Stimulated activated CD8-positive, alpha-beta memory T cell treated with anti-CD3 and anti-CD28 coated beads, Interleukin-12 subunit alpha, Interleukin-12 subunit beta, amount 100 ng/mL, for 1 hour (primary cell): ENCODE measurements at places on chromosomes 1 and 21.

- no peak for DNase-seq
These were observed 433.9 kb upstream of the DAB1 start for GRCh38 chr1:57857809-57858208.

- no peak for DNase-seq
These were observed 3.9 kb upstream of the FNDC10 start for GRCh38 chr1:1603671-1604373.

GRCh38 chr1:64663668-64664067, 81.2 kb upstream of the RAVER2 start:
- DNase-seq = no peak

DNA sequence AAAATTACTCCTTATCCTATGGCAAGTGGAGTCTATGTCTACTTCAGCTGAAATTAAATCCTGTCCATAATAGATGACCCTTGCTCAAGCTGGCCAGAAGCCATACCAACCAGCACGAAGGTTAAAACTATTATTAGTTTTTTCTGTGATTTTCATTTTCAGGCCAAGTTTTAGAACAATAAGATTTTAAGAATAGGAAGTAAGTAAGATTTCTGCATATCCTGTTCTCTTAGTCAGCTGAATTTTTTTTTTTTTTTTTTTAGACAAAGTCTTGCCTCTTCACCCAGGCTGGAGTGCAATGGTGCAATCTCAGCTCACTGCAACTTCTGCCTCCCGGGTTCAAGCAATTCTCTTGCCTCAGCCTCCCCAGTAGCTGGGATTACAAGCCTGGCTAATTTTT, 6.1 kb upstream of the RBP7 start:
- DNase-seq = no peak

DNA sequence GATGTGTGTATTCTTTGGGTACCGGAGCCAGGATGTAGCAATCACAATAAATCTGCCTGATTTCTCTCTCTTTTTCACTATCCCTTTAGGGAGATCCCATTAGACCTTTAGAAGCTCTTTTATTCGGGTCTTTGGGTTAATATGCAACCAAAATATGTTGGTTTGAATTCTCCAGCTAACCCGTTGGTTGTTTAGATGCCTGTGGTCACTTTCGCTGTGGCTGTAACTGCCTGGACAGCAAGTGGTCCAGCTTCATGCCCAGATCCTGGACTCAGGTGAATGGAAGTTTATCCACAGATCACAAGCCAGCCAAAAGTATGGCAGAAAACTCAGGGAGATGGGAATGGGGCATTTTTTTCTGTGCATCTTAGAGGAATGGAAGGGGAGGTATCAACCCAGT, 12.3 kb downstream of the KAZN start:
- no peak for DNase-seq

GRCh38 chr1:232943679-232944252, 6.6 kb upstream of the NTPCR start:
- no peak for DNase-seq

GRCh38 chr1:117612517-117613248, 6.8 kb downstream of the TENT5C start:
- DNase-seq = no peak

- no peak for DNase-seq
These were observed 140.4 kb downstream of the BRINP2 start for GRCh38 chr1:177311111-177311510.

GRCh38 chr1:100524355-100524754, 13.6 kb upstream of the GPR88 start:
- DNase-seq = no peak

DNA sequence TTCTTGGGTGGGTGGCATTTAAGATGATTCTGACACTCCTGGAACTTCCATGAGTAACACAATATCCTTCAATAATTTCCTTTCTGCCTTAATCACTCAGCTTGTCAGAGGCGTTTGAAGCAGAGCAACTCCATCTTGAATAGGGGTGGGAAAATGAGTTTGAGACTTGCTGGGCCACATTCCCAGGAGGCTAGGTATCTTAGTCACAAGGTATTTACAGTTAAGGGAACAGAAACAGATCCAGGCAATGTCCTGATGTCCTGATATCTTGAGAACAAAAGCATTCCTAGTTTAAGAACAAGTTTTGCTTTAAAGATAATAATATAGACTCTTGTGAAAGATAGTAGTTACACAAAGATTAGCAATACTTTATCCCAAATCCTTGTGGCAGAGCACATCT, 76.6 kb upstream of the KIAA0040 start:
- DNase-seq = no peak

DNA sequence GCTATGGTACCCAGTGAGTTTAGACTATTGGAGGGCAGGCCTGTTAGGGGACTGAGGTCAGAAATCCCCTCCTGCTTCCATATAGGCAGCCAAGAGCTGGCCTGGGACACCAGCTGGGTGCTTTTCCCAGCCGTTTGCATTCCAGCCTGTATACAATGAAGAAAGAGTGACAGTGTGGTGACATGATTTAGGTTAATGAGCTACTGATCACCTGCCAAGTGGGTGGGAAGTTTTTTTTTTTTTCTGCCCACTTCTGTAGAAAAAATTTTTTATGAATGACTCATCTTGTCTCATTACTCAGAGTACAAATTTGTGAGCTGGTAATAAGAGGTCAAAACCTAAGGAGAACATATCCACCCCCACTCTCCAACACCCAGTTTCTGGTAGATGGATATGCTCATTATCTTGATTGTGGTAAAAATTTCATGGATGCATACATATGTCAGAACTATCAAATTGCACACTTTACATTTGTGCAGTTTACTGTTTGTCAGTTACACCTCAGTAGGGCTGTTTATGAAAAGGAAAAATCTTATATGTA, 16.4 kb upstream of the CGN start:
- no peak for DNase-seq

GRCh38 chr1:117000142-117000541, 1.4 kb upstream of the CD101 start:
- no peak for DNase-seq

- no peak for DNase-seq
These were observed 7.3 kb downstream of the KIAA2013 start for GRCh38 chr1:11918799-11919519.

DNA sequence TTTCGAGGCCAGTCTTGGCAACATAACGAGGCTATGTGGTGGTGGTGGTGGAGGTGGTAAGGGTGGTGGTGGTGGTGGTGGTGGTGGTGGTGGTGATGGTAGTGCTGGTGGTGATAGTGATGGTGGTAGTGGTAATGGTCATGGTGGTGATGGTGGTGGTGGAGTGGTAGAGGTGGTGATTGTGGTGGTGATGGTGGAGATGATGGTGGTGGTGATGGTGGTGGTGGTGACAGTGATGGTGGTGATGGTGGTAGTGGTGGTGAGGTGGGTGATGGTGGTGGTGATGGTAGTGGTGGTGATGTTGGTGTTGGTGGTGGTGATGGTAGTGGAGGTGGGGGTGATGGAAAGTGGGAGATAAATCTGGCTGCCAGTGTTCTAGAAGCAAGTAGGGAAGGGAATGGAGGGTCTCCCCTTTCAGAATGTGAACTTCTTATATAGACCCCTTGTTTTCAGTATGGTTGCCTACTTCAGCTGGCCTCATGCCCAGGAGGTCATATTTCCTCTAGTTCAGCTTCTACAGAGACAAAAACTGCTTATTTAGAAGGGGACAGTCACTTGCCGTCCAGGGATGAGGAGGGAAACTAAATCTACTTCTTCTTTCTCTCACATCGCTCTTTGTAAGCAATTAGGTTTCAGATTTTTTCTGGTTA, 27.5 kb downstream of the SH3BGR start:
- no peak for DNase-seq

DNA sequence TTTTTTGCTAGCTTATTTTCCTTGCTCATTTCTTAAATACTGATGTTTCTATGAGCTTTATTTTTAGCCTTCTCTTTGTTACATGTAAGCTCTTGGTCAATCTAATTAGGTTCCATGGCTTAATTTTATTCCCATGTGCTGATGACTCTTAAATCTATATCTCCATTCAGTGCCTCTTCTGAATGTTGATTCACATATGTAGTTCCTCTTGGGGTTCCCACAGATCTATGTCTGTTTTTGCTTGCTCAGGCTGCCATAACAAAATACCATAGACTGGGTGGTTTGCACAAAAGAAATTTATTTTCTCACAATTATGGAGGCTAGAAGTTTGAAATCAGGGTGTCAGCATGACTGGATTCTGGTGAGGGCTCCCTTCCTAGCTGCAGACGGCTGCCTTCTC, 58.3 kb upstream of the PLA2G4A start:
- DNase-seq = no peak

DNA sequence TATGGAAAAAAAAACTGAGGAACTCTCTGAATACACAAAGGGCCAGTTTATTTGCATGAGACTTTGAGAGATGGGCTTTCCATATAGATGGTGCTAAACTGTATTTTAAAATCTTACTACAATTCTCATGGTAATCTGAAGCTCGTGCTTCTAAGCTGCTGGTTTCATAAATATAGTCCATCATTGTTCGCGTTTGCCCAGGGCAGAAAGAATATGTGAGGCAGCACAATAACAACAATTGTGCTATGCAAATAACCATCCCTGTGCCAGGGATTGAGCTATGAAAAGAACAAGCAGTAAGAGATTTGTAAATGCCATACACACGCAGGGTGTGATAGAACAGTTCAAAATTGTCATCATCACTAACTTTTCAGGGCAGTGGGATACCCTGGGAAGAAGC, 4.9 kb upstream of the EPS15 start:
- no peak for DNase-seq

- DNase-seq = peak; percentile 48
These were observed at the start of gene SLC19A1 for GRCh38 chr21:45542242-45542666. TSS of gene SLC19A1 (minus strand) at chr21:45542440. CDS start at chr21:45537959, 4,481 bp downstream.

DNA sequence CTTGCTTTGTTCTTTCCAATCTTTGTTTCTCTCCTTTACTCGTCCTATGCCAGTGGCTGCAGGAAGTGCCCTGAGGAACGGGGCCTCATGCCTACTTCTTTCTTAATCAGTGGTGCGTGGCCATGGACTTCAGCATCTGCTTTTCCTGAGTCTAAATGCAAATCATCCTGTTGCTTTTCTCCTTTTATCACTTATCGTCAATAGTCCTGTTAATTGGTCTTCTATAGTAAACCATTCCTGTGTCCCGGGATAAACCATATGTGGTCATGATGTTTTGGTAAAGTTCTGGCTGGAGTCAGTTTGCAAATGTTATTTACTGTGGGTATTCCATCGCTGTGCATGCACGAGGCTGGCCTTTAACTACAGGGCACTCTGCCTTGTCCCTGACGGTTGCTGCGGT, 47.5 kb downstream of the AGPAT3 start:
- DNase-seq = no peak

- no peak for DNase-seq
These were observed 164.0 kb upstream of the VAMP3 start for GRCh38 chr1:7607097-7607496.

DNA sequence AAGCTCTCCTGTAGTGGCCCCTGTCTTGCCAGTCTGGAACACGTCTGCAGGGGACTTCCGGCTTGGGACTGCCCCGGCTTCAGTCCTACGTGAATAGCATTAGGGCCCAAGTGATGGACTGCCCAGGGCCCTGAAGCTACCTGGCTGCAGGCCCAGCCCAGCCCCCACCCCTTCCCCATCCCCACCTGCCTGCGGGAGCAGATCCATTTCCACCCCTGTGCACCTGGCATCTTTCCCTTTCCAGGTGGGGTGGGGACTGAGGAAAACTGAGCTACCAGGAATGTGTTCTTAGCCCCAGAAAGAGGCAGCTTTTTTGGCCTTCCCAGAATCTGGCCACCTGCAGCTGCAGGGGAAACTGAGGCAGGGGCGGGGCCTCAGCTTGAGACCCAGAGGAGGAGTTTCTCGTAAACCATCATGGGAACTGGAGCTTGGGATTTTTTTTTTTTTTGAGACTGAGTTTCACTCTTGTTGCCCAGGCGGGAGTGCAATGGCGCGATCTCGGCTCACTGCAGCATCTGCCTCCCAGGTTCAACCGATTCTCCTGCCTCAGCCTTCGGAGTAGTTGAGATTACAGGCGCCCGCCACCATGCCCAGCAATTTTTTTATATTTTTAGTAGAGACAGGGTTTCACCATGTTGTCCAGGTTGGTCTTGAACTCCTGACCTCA, 3.2 kb downstream of the EDN2 start:
- no peak for DNase-seq

GRCh38 chr1:242870966-242871365, 346.5 kb upstream of the PLD5 start:
- no peak for DNase-seq

GRCh38 chr1:48492392-48492791, 20.4 kb upstream of the SPATA6 start:
- DNase-seq = no peak

DNA sequence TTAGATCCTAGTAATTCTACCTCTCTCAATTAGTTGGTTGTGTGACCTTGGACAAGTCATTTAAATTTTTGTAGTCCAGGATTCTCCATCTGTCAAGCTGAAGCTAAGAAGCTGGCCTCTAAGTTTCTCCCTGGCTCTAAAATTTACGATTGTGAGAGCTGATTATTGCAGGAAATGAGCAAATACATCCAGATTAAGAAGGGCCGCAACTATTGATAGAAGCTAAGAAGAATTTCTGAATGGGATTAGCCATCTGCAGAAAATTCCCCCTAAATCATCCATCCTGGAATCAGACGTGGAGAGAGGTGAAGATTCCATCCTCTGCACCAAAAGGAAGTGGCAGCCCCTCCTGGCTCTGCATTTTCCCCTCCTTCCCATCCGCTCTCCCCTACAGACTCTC, 55.0 kb downstream of the HIVEP3 start:
- DNase-seq = no peak

- no peak for DNase-seq
These were observed 1.4 kb downstream of the RCC1 start for GRCh38 chr1:28507247-28507645.

DNA sequence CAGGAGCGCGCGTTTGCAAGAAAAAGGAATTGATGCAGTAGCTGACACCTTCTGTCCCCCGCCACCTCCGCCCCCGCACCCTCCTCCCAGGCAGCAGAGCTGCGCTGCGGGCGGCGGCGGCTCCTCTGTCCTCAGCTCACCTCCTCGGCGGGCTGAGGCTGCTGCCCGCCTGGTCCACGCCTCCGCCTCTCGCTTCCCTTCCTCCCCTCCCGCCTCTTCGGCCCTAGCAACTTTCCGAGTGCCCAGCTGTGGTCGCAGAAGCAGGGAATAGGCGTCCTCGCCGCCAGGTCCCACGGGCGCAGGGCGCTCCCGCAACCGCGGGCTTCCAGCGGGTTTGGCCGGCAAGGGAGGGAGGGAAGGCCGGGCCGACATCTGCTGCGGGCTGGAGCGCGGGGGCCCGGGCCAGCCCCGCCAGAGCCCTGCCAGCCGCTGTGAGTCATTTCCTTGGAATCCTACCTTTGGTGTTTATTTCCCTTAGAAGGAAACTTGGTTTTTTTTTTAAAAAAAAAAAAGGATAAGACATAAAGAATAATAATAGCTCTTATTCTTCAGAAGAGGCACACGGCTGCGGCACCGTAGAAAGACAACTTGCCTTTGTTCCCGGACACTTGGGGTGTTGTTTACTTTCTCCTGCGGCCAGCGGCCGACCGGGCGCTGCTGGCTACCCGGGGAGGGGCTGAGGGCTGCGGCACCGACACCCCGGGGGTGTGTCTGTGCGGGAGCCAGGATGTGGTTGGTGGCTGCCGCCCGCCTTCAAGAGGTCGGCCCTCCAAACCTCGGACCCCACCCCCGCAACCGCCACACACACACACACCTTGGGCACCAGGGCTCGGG, 1.1 kb downstream of the SERTAD4 start:
- DNase-seq = no peak

- DNase-seq = no peak
These were observed 64.0 kb downstream of the KCNAB2 start for GRCh38 chr1:6109688-6110087.

- no peak for DNase-seq
These were observed 722 bp upstream of the PODN start for GRCh38 chr1:53061123-53061858.

- no peak for DNase-seq
These were observed 588.3 kb upstream of the B3GALT2 start for GRCh38 chr1:193774536-193775323.

- DNase-seq = no peak
These were observed 836 bp upstream of the FBLIM1 start for GRCh38 chr1:15757575-15758342.
